ENCODE measurements at places on chromosomes 7 and 10.

DNA sequence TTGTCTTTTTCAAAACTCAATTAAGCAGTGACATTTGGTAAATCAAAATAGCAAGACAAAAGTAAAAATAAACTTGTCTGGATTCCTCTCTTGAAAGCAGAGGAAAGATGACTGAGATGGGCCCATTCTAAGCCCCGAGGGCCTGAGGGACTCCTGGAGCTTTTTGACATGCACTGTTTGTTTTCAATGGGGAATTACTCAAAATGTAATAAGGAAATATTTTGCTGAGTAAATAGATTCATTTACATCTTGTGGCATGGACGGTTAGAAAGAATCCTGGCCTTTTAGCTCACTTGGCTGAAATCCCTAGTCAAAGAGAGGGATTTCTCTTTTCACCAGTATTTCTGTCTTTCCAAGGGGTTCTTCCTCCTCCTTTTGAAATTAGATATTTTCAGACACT, 108.0 kb downstream of the MKX start:
- DNase-seq: no peak

GRCh38 chr10:78744056-78744455, 324.7 kb upstream of the ZMIZ1 start:
- DNase-seq: no peak

- no peak for DNase-seq
Observed at GRCh38 chr7:107691716-107692115, 31.1 kb downstream of the SLC26A4 start.

DNA sequence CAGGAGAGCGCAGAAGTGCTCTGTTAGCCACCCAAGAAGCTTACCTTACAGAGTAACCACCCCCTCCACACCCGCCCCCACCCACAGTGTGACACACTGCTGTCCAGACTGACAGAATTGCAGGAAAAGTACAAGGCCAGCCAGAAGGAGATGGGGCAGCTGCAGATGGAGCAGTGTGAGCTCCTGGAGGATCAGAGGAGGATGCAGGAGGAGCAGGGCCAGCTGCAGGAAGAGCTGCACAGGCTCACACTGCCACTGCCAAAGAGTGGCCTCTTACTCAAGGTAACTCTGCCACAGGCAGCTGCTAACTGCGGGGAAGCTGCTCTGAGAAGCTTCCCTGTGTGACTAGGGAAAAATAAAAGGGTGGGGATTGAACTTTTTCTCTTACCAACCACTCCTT, 17.6 kb downstream of the CCDC136 start:
- DNase-seq: peak; percentile 48

- no peak for DNase-seq
Observed at GRCh38 chr10:12914111-12914510, 87.4 kb downstream of the CCDC3 start.

DNA sequence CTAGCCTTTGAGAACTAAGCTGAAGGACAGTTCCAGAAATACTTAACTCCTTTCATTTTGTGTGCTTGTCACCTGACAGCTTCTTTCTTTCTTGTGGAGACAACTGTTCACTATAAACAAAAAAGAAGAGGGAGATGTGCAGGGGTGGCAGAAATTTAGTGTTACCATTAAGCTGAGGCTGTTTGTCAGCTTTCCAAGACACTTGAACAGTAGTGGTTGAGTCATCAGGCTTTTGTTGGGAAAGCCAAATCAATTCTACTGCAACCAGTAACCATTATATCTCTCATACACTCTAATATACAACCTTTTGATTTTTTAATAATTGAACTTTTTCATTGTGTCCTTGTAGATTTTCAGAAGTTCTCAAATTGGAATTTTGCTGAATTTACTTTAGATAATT, 75.3 kb downstream of the POLL start:
- no peak for DNase-seq

GRCh38 chr10:129459762-129460539, 7.1 kb upstream of the MGMT start:
- DNase-seq: no peak

- no peak for DNase-seq
Observed at GRCh38 chr7:142439739-142440138, 181.9 kb upstream of the PRSS58 start.

All from K562 (cell line).